ENCODE measurements at places on chromosomes 2 and 18. TPM values are rescaled to one million over a fixed set of nuclear protein-coding genes. Genes with fewer than 3 reads are reported as not detected.

Gene DSG2
- total RNA-seq: 330 TPM

Gene ASB18
- total RNA-seq: not detected

Gene ARHGAP15
- total RNA-seq: 2.2 TPM

Gene SEPTIN10
- total RNA-seq: 80.8 TPM

Gene UGT1A10
- 112 TPM for total RNA-seq

Gene DLGAP1
- 0.95 TPM for total RNA-seq

Gene C1QL2
- total RNA-seq: not detected

Gene BCL11A
- total RNA-seq: 29.0 TPM

Gene FBLN7
- total RNA-seq: 1.5 TPM

Gene LIMS3
- 1.3 TPM for total RNA-seq

Gene ERBB4
- total RNA-seq: 0.70 TPM

Gene IL1RL2
- 1.2 TPM for total RNA-seq

Gene BUB1
- 9.2 TPM for total RNA-seq

Gene C2orf80
- total RNA-seq: not detected

Gene RGPD3
- 0.24 TPM for total RNA-seq

All from left colon (tissue), 2 donors.